SK-N-MC (cell line): ENCODE measurements at places on chromosomes 3 and 15.

DNA sequence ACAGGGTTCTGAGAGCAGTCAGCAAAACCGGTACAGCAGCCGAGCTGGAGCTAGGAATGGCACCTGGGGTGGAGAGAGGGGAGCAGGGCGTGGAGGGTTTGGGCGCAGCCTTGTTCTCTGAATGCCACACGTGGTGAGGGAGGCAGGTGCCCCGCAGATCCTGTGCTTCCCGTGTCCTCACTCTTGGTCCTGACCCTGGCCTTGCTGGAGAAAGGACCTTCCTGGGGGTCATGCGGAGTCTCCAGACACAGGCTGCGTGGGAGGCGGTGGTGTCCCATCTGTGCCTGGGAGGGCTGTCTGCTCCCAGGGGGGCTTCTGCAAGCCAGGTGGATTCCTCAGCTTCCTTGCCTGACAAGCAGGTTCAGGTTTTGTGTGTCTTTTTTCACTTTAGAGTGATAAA lies 244.7 kb upstream of the LYSMD4 start:
- no peak for DNase-seq

- DNase-seq, result no peak
These were observed 13.1 kb upstream of the KAT2B start for GRCh38 chr3:20027136-20027535.

DNA sequence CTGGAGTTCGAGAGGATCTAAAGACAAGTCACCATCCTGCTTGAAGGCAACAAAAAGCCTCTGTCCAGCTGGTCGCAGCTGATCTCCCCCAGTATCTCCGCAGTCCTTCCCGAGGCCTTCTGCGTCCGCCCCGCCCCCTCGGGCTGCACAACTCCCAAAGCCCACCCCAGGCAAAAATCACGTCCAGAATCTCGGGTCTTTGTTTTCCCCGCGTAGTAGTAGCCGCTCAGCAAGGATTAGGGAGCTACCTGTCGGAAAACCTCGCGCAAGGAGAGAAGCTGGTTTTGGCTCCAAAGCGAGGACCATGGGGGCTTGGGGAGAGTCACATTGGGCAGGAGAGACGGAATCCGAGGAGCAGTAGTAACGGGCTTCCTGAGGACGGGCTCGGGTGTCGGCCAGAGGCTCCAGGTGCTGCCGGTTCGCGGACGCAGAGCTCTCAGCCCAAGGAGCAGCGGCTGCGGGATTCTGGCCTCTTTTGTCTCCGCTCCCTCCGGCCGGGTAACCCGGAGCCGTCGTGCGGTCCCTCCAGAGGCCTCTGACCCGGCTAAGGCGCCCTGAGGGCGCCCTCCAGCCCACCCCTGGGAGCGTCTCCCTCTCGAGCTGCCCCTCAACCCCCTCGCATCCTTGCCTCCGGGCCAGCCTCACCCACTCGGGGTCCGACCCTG lies 401 bp downstream of the ZSCAN29 start:
- DNase-seq, result no peak

DNA sequence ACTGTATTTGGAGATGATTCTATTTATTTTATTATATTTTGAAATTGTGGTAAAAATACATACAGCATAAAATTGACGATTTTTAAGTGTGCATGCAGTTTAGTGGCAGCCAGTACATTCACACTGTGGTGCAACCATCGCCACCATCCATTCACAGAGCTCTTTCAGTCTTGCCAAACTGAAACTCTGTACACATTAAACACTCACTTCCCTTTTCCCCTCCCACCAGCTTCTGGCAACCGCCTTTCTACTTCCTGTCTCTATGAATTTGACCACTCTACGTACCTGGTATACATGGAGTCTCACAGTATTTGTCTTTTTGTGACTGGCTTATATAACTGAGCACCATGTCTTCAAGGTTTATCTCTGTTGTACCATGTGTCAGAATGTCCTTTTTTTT lies 303.3 kb upstream of the ATP10A start:
- no peak for DNase-seq
